Activated naive CD8-positive, alpha-beta T cell treated with anti-CD3 and anti-CD28 coated beads for 36 hours (primary cell): ENCODE measurements at places on chromosomes 6 and 20. TPM values are rescaled to one million over a fixed set of nuclear protein-coding genes. Genes with fewer than 3 reads are reported as not detected.

- peaks cover 34% of the 10 kb centered on the region for H3K36me3 ChIP-seq
- no peak overlapping the region for H3K27ac ChIP-seq
- no peaks in the 10 kb centered on the region for H3K4me1 ChIP-seq
- no peaks in the 10 kb centered on the region for H3K27me3 ChIP-seq
Observed at GRCh38 chr6:131052181-131052580, 10.9 kb downstream of the EPB41L2 start.

DNA sequence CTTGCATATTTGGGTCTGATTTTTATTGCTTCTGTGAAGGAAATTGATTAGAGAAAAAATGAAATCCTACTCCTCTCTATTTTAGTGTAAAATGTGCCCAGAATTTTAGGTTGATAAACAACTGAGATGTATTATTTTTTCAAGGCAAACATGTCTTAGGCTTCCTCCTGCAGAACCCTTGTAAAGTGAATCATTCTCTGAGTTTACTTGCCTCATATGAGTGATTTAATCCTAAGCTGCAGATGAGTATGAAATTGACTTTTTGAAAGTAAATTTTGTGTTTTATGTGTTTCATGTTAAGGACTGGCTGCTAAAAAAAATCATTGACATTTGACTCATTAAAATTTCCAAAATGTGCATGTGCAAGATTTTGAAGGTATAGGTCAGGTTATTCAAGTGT, 138.5 kb upstream of the PHACTR1 start:
- H3K27ac ChIP-seq, result no peak overlapping the region
- DNase-seq, result no peak
- no peak overlapping the region for H3K4me3 ChIP-seq
- H3K4me1 ChIP-seq, result no peaks in the 10 kb centered on the region

DNA sequence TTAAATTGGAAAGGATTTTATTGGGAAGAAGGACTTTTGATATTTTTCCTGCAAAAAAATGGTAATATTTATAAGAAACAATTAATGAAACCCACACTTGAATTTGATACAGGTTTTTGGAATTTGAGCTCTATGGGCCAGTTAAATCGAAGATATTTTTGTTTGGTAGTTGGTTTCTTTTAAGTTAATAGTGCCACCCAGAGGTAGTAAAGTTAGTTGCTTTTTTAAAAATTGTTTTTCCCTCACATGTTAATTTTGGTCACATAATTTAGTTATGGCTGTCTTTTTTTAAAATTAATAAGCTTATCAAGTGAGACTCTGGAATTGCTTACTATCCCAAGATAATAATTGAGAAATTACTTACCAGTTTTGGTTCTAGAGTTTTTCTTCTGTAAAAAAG, 7.1 kb downstream of the PRIM2 start:
- H3K4me1 ChIP-seq, result peaks cover 10% of the 10 kb centered on the region
- H3K27ac ChIP-seq, result no peak overlapping the region
- no peaks in the 10 kb centered on the region for H3K27me3 ChIP-seq
- no peak for DNase-seq
- H3K36me3 ChIP-seq, result peaks cover 66% of the 10 kb centered on the region
- no peak overlapping the region for H3K4me3 ChIP-seq

- H3K4me1 ChIP-seq, result no peaks in the 10 kb centered on the region
- H3K27me3 ChIP-seq, result peaks cover 27% of the 10 kb centered on the region
- peak within 1 kb of the TSS; percentile 60 for H3K4me3 ChIP-seq
- peak; percentile 42 for DNase-seq
- no peaks in the 10 kb centered on the region for H3K36me3 ChIP-seq
Observed at GRCh38 chr6:62285612-62286469, at the start of gene KHDRBS2. Gene KHDRBS2, minus strand, starts transcription at chr6:62286225.

DNA sequence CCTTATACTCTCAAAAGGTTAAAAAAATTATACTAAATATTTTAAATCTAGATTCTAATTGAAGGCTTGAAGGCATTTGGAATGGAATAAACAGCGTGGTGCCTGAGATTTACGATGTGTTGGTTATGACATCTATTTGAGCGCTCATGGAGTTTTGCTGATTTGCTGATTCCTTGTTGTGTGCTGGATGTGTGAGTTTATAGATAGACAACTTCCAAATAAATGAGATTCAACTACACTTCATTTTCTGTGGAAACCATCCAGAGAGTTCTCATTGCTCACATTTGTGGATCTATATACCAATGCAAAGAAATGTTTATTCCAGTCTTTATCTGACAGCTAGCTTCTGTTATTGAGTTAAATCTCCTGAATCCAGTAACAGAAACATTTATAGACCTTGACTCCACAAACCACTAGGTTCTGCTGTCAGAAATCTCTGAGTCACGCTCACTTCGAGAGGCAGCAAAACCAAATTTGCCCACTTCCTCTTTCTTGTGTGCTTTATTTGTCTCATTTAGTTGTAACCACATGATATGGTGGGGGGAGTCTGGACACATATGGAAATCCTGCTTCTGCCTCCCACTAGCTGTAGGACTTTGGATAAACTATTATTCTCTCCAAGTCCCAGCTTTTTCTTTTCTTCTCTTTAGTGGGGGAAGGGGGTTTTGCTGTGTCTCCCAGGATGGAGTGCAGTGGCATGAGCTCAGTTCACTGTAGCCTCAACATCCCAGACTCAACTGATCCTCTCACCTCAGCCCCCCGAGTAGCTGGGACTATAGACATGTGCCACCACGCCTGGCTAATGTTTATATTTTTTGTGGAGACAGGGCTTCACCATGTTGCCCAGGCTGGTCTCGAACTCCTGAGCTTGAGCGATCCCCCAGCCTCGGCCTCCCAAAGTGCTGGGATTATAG, 54.5 kb downstream of the IPCEF1 start:
- DNase-seq, result peak; percentile 29
- no peak overlapping the region for H3K4me3 ChIP-seq
- no peak overlapping the region for H3K27ac ChIP-seq
- H3K4me1 ChIP-seq, result peaks cover 13% of the 10 kb centered on the region

DNA sequence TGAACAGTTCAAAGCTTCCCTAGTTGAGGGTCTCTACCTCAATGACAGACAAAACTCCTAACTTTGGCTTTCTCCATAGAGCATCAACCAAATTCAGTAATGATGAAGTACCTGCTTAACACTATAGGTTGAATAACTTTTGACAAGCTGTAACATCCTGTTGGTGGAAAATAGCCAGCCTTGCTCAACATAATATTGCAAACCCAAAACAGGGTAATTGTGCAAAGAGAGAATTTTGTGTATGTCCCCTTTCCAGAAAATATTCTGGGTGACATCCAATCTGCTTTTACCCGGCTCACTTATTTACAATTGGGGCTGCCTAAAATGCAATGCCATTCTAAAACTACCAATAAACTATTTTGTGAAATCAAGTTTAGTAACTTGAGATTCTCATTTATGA, 72.8 kb downstream of the ATXN1 start:
- peaks cover 80% of the 10 kb centered on the region for H3K4me1 ChIP-seq
- H3K27me3 ChIP-seq, result no peaks in the 10 kb centered on the region
- H3K27ac ChIP-seq, result peak overlapping the region; percentile 97
- H3K4me3 ChIP-seq, result no peak overlapping the region
- peaks cover 26% of the 10 kb centered on the region for H3K36me3 ChIP-seq
- no peak for DNase-seq

GRCh38 chr6:14305131-14305530, 187.6 kb downstream of the CD83 start:
- H3K36me3 ChIP-seq, result no peaks in the 10 kb centered on the region
- H3K4me1 ChIP-seq, result peaks cover 2% of the 10 kb centered on the region
- H3K4me3 ChIP-seq, result no peak overlapping the region
- no peaks in the 10 kb centered on the region for H3K27me3 ChIP-seq
- no peak for DNase-seq

- DNase-seq, result no peak
- H3K27me3 ChIP-seq, result peaks cover 20% of the 10 kb centered on the region
- no peaks in the 10 kb centered on the region for H3K36me3 ChIP-seq
- H3K27ac ChIP-seq, result no peak overlapping the region
- no peak overlapping the region for H3K4me3 ChIP-seq
Observed at GRCh38 chr6:75483136-75483952, 10.3 kb downstream of the FILIP1 start.

DNA sequence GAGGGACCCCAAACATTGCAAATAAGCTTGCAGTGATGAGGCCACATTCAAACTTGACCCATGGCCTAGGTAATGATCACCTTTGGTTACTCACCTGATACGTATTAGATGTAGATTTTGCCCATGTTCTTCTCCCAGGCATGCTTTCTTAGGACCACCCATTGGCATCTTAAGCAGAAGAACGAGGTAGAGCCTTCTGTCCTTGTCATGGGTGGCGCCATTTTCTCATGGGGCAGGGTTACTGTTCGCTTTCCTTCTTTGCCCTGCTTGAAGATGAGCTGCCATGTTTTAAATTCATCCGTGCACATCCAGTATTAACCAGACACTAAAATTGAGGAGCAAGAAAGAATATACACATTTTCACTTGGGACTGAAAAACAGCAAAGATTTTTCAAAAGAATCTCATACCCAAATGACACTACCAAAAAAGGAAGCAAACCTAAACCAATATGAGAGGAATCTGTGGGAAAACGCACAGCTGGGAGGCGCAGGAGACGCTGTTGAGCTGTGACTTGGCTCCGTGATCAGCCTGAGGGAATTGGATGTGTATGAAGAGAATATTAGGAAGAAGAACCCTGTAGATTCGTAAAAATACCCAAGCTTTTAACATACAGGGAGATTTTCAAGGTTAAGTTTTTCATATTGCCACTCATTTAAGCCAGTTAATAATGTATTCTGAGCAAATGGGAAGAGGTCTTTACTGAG, 36.6 kb downstream of the GMPR start:
- H3K27ac ChIP-seq, result no peak overlapping the region
- H3K27me3 ChIP-seq, result no peaks in the 10 kb centered on the region
- DNase-seq, result no peak
- no peaks in the 10 kb centered on the region for H3K36me3 ChIP-seq

- no peak for DNase-seq
- H3K27ac ChIP-seq, result peak overlapping the region; percentile 15
- H3K4me3 ChIP-seq, result no peak overlapping the region
Observed at GRCh38 chr20:58432186-58432954, 43.3 kb downstream of the VAPB start.

- H3K4me1 ChIP-seq, result no peaks in the 10 kb centered on the region
- H3K27me3 ChIP-seq, result no peaks in the 10 kb centered on the region
- no peak overlapping the region for H3K27ac ChIP-seq
- H3K4me3 ChIP-seq, result no peak overlapping the region
- H3K36me3 ChIP-seq, result no peaks in the 10 kb centered on the region
Observed at GRCh38 chr6:70124882-70125545, 177.9 kb downstream of the COL9A1 start.

DNA sequence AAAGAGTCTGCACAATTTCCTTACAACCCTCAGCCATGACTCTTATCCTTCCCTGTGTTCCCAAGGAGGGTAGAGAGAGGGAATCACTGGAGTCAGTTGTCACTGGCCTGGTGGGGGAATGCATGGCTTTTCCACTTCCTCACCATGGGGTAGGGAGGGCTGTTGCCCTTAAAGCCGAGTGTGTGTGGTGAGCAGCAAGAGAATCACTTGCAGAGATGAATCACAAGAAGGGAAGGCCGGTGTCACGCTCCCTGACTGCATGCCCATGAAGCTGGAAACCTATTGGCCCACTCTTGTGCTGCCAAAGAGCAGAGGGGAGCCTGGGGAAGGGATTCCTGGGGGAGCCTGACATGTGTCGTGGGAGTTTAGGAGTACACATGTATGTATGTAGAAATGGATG, 18.1 kb upstream of the BMP6 start:
- no peaks in the 10 kb centered on the region for H3K4me1 ChIP-seq
- no peak overlapping the region for H3K27ac ChIP-seq
- H3K4me3 ChIP-seq, result no peak overlapping the region
- no peaks in the 10 kb centered on the region for H3K36me3 ChIP-seq

GRCh38 chr20:57417830-57418780, 26.9 kb downstream of the RBM38 start:
- no peak overlapping the region for H3K4me3 ChIP-seq
- H3K36me3 ChIP-seq, result no peaks in the 10 kb centered on the region
- no peaks in the 10 kb centered on the region for H3K27me3 ChIP-seq
- peaks cover 5% of the 10 kb centered on the region for H3K4me1 ChIP-seq
- no peak for DNase-seq
- no peak overlapping the region for H3K27ac ChIP-seq

DNA sequence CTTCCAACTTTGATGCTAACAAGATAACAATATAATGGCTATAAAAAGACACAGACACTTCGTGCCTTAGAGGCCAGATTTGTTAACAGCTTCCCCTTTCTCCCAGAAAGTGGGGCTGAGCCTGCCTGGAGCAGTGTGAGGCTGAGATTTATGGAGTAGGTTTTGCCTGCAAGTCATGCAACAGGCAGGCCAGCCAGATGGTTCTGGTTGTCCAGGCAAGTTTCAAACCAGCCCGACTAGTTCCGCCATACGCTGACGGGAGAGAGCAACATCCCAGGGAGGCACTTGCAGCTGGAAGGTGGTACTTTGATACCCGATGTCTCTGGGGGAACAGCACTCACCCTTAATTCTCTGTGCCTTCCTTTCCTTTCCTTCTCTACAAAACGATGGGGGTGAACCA, 81.3 kb upstream of the NAA20 start:
- peaks cover 18% of the 10 kb centered on the region for H3K4me1 ChIP-seq
- no peaks in the 10 kb centered on the region for H3K36me3 ChIP-seq
- DNase-seq, result no peak
- H3K4me3 ChIP-seq, result no peak overlapping the region
- H3K27ac ChIP-seq, result no peak overlapping the region

DNA sequence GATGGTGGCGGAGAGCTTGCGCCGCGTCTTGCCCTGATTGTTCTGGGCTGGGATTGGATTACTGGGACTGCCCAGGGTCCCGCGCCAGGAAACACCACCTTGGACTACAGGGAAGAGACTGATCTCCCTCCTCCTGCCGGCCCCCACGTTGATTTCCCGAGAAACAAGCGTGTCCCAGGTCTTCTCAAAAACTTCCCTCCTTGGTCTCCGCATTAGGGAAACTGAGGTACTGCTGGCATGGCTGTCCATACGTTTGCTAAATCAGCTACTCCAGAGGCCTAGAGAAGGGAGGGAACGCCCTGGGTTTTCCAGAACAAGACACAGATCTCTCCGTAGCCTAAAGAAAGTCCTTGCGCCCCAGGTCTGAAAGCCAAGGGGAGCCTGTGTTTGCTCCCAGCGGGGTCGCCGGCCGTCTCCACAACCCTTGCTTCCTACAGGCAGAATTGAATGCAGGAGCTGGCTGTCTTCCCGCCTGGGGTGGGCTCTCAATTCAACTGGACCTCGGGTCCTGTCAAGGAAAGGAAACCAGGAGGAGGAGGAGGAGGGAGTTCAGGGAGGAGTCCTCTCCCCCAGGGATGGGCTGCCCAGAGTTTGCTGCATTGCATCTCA, 29.2 kb downstream of the TFAP2A start:
- no peak overlapping the region for H3K27ac ChIP-seq
- H3K27me3 ChIP-seq, result peaks cover 98% of the 10 kb centered on the region
- peaks cover 23% of the 10 kb centered on the region for H3K36me3 ChIP-seq
- peaks cover 15% of the 10 kb centered on the region for H3K4me1 ChIP-seq

GRCh38 chr6:158222066-158222465, 53.9 kb downstream of the GTF2H5 start:
- H3K4me3 ChIP-seq, result no peak overlapping the region
- no peaks in the 10 kb centered on the region for H3K36me3 ChIP-seq
- DNase-seq, result no peak
- no peaks in the 10 kb centered on the region for H3K27me3 ChIP-seq
- H3K4me1 ChIP-seq, result no peaks in the 10 kb centered on the region

Gene ASF1A
- total RNA-seq, result 42.7 TPM

Gene EYA4
- total RNA-seq, result not detected

Gene CLVS2
- not detected for total RNA-seq

Gene MRAP2
- not detected for total RNA-seq

Gene APCDD1L
- not detected for total RNA-seq

Gene C6orf52
- 6.3 TPM for total RNA-seq
